OCI-LY7 (cell line): ENCODE measurements at places on chromosomes 5 and 9.
A peak's percentile ranks its signal among the peaks of the same experiment; 100 is the strongest.

GRCh38 chr5:763998-764781, 20.3 kb downstream of the ZDHHC11B start:
- no peak for DNase-seq

DNA sequence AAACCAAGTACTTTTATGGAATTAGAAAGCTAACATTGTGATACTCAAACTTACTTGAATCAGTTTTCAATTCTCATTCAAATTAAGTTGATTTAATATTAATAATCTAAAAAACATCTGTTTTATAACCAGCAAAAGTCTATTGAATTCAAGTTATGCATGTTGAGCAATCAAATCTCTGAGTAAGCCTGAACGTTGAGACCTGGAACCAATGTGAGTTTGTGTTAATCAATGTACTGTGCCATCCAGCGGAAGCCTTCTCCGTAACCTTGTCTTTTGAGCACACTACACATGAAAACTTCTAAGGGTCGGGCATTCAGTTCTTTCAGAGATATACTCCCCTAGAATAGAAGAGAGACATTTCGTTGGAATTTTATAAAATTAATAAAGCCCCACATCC, 25.9 kb downstream of the SAR1B start:
- no peak for DNase-seq

DNA sequence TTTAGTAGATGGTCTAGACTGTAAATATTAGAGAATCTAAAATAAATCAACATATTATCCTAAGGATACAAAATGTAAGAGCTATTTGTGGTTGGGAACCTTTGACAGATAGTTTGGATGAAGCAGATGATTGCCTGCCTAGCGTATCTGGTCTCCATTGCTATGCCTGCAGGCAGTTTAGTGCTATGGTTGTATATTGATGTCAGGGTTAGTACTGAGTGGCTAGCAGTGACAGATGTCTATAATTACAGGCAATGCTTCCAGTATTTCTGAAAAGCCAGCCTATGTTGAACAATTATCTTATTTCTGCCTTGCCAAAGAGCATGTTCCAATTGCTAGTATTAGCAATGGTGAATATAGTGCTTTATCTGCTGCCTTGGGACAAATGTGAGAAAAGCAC, 151.3 kb upstream of the TLX3 start:
- DNase-seq: no peak

DNA sequence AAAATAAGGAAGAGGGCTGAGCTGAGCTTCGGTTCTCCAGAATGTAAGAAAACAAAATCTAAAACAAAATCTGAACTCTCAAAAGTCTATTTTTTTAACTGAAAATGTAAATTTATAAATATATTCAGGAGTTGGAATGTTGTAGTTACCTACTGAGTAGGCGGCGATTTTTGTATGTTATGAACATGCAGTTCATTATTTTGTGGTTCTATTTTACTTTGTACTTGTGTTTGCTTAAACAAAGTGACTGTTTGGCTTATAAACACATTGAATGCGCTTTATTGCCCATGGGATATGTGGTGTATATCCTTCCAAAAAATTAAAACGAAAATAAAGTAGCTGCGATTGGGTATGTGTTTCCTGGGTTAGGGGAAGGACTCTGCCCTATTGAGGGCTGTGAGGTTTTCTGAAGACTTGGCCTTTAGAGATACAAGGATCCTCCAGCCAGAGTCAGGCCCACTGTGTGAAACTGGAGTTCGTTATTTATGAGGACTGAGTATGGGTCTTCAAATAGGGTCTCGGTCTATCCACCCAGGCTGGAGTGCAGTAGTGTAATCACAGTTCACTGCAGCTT, 3.8 kb downstream of the EGR1 start:
- DNase-seq: no peak

- DNase-seq: no peak
These were observed 58.9 kb downstream of the SUSD1 start for GRCh38 chr9:112115970-112116753.

- no peak for DNase-seq
These were observed 76.4 kb upstream of the ARAP3 start for GRCh38 chr5:141758310-141758998.

- no peak for DNase-seq
These were observed 56.2 kb downstream of the CTNNA1 start for GRCh38 chr5:138809391-138809790.

- no peak for DNase-seq
These were observed 4.5 kb downstream of the RPS6 start for GRCh38 chr9:19375538-19375937.

- no peak for DNase-seq
These were observed 294.6 kb downstream of the ZNF608 start for GRCh38 chr5:124451721-124452383.

- DNase-seq: no peak
These were observed 748.5 kb upstream of the CDH10 start for GRCh38 chr5:25393256-25393655.

GRCh38 chr5:1512541-1513291, 11.0 kb downstream of the LPCAT1 start:
- DNase-seq: no peak

- DNase-seq: no peak
These were observed 54.4 kb upstream of the CTSL start for GRCh38 chr9:87671478-87671877.

- DNase-seq: no peak
These were observed 17.9 kb downstream of the FAM163B start for GRCh38 chr9:133591116-133591910.

DNA sequence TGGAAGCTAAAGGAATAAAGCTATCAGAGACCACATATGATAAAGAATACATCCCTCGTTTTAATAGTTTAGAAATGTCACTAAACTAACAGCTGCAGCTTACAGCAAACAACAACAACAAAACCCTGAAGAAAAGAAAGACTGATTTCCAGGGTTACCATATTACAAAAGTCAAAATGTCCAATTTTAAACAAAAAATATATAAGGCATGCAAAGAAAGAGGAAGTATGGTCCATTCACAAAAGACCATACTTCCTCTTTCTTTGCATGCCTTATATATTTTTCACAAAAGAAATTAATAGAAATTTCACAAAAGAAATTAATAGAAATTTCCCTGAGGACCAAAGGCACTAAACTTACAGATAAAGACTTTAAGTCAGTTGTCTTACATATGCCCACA, 354.2 kb downstream of the ARL15 start:
- DNase-seq: no peak

- no peak for DNase-seq
These were observed 950.4 kb downstream of the EFNA5 start for GRCh38 chr5:106720367-106720766.

DNA sequence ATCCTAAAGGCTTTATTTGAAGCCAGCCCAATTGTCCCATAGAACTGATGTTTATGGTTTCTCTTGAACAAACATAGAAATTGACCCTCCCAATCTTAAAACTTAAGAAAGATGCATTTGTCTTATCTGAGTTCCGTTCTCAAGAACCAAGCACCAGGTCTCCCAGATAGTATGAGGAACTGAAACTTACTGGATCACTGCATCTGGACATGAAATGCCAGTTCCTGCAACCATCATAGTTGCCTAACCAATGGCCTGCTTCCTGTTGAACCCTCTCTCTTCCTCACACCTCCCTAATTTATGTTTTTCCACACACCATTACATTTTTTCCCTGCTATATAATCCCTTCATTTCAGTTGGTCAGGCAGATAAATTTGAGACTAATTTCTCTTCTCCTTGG, 478.9 kb downstream of the HTR1A start:
- peak; percentile 4 for DNase-seq

GRCh38 chr5:76363352-76364225, 39.5 kb upstream of the IQGAP2 start:
- peak; percentile 50 for DNase-seq

DNA sequence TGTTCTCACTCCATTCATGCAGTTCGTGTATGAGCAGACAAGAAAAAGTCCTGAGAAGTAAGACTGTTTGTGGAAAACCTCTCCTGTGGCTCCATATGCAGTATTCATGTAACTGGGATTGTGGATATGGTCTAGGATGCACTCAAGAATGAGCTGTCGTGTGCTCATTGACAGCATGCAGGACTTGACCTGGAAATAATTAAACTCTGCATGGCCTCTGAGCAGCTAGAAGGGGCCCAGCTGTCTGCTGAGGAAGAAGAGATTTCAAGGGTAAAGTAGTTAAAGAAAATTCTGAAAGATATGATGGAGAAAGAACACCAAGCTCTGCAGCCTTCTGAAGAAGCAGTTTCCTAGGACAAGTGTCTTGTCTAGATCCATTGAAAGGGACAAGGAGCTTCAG, 89.4 kb downstream of the KCTD16 start:
- DNase-seq: no peak

- DNase-seq: no peak
These were observed 199.4 kb downstream of the FBN2 start for GRCh38 chr5:128338649-128339048.

- DNase-seq: no peak
These were observed 79.4 kb downstream of the SLC1A3 start for GRCh38 chr5:36685631-36686288.

DNA sequence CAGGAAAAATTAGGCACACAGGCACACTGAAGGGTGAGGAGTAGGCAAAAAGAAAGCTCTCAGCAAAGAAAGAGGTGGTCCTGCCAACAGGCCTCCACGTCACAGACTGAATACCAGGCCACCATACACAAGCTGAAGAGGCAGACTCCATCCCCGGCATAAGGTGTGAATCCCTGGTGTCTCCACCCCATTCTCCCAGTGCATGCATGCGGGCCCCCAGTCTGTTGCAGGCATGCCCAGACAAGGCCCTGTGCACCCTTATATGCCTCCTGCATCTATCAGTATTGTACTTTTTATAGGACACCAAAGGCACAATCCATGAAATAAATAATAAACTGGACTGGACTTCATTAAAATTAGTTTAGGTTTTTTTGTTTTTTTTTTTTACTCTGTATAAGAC, 73.1 kb downstream of the RGMB start:
- DNase-seq: no peak

- no peak for DNase-seq
These were observed 277.9 kb upstream of the CDH9 start for GRCh38 chr5:27316271-27316650.

GRCh38 chr9:134895908-134896833, 15.6 kb downstream of the FCN2 start:
- DNase-seq: no peak

GRCh38 chr9:136011703-136012496, 50.7 kb upstream of the UBAC1 start:
- peak; percentile 18 for DNase-seq

DNA sequence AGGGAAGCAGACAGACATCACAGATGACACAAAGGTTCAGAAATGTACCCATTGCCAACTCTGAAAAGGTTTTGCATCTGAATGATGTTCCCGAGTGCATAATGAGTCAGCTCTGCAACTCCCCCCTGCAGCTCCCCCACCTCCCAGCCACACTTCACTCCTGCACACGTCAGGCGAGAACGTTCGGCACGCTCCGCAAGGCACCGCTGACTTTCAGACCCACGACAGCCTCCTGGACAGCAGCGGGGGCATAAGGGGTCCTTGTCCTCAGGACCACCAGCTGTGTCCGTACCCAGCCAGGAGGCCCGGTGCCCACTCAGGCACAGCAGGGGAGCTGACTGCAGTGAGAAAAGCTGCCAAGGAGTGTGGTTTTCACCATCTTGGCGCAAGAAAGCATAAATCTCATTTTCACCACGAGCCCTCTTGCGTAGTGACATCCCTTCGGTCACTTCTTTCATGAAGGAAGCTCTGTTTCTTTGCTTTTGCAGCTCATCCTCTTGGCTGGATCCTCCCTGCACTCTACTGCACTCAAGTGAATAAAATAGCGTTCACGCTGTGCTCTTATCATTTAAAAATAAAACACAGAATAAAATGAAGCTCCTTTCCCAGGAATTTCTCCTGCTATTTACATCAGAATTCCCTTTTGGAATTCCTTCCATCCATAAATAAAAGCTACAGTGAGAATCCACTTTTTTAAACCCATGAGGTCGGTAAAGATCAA, 9.9 kb downstream of the GFPT2 start:
- DNase-seq: no peak

- no peak for DNase-seq
These were observed at the start of gene HCN1 for GRCh38 chr5:45696206-45696836. Gene HCN1, minus strand, starts transcription at chr5:45696380.

- no peak for DNase-seq
These were observed 84.2 kb downstream of the ARL15 start for GRCh38 chr5:54226215-54226614.
